ENCODE measurements at places on chromosomes 12 and 14.

DNA sequence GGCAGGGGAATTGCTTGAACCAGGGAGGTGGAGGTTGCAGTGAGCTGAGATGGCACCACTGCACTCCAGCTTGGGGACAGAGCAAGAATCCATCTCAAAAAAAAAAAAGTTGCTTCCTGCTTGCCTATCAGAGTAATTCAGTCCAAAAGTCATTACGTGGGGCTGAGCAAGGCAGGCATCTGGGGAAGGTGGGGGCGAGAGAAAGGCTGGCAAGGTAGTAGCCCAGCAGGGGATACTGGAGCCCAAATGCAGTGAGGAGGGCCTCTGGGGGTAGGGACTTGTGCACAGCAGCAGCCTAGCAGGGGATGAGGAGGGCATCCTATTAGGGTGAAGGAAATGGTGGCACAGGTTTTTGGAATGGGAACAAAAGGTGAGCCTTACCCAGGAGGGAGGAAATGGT lies 7.1 kb downstream of the ETFRF1 start:
- DNase-seq = no peak

GRCh38 chr14:39266871-39267607 lies 33.3 kb downstream of the MIA2 start:
- DNase-seq = peak; percentile 73

DNA sequence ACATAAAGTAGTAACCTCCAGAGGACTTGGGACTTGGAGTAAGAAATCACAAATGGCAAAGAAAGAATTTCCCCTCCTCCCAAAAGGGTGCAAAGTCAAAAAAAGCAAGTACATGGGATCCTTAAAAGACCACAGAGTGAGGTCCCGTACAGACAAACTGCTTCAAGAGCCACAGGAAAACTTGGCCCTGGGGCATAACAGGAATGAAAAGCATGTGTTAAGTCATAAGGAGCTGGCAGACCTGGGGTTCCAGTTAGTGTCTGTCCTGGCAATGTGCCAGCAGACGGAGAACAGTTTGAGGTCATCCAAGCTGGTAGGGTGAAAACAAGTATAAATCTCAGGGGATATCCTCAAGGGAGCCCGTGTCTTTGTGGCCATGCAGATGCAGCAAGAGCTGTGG lies 73.2 kb downstream of the HSD17B6 start:
- DNase-seq = no peak

DNA sequence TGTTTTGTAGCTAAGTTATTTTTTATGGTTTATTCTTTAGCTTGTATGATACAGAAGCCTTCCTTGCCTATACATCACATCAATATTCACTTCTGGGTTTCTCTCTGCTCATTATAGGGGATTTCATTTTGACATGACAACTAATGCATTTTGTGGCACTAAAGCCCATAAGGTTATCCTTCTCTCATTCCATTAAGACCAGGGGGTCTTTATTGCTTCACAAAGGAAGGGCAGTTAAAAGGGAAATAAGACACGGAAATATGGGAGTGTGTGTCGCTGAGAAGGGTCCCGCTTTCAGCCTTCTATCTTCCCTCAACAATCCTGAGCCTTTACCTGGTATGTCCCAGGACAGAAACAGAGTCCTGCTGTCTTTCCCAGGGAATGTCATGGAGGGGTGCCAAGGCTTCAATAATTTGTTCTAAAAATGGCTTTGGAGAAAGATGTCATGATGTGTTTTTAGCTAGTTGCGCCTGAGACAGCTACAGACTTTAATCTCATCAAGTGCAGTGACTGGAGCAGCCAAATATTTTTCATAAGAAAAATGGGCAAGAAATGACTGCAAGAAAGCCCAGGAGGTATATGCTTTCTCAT lies 1145.4 kb upstream of the TMEM132C start:
- DNase-seq = no peak

GRCh38 chr12:24738441-24738840 lies 210.5 kb downstream of the BCAT1 start:
- DNase-seq = no peak

GRCh38 chr14:68199554-68200151 lies 380.1 kb downstream of the RAD51B start:
- no peak for DNase-seq

DNA sequence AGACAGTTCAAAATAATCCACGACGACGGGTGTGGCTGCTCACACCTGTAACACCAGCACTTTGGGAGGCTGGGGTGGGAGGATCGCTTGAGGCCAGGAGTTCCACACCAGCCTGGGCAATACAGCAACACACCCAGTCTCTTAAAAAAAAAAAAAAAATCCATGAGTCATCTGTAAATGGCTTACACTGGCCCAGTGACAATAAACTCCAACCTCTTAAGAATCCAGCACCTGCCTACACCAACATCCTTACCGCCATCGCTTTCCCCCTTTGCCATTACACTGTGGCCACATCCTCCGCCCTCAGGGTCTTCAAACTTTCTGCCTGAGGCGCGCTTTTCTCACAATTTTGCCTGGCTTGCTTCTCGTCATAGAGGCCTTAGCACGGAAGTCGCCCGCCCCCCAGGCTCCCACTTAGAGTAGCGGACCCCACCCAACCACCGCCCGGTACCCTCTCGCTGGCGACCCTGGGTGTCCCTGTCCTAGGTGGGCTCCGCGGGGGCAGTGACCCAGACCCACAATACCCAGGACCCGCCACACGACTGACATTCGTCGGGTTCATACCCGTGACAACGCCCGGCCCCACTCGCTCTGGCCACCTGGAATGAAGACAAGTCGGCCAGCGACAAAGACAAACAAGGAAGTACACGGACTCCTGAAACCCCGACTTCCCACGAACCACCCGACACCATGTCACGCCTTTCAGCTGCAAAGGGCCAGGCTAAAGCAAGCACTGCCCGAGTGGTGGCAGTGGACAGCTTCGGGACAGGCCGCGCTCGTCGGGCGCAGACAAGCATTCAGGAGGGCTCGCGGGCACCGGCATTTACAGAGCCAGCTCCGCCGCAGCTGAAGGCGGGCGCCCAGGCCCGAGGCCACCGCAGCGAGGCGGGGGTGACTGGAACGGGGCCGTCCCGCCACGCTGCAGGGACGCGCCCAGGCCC lies 636 bp downstream of the GOLGA3 start:
- DNase-seq = no peak

- no peak for DNase-seq
These were observed 220.2 kb downstream of the AEBP2 start for GRCh38 chr12:19659501-19659900.

GRCh38 chr14:102565959-102566358 lies 26.5 kb upstream of the RCOR1 start:
- no peak for DNase-seq

DNA sequence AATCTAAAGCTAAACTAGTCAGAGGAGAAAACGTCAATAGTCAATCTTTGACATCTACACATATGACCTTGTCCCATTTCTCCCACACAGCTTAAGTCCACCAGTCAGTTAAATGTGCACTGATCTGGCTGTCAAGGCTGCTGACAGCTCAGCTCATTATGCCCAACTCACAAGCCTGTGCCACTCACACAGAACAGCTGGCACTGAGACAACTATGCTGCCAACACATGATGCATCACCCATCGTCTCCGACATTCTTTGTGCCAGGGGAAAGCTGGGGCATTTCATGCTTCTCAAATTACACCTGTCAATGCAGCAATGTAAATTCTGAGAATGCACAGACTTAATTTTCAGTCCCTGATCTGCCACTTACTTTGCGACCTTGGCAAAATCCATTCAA lies 25.3 kb downstream of the GNS start:
- no peak for DNase-seq

DNA sequence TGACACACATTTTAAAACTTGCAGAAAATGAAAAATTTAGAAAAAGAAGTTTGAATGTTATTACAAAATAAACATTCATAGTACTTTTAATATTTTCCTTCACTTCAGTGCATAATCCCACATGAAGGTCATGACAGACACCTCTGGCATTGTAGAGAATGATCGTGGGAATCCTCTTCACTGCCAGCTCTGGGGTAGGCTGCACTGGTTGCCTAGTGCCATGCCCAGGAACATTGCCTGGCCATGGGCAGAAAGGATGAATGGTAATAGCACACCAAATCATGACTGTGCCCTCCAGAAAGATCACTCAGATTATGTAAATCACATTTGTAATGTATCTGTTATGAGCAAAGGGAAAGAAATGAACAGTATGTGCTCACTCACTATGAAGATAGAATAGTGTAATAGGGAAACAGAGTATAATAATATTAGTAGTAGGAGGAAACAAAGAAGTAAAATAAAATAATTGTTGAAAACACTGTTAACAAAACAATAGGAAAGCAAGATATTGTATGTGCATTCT lies 161.6 kb downstream of the PLCZ1 start:
- no peak for DNase-seq

GRCh38 chr12:102962986-102963385 lies 5.5 kb downstream of the ASCL1 start:
- DNase-seq = no peak

GRCh38 chr14:77309131-77309530 lies 11.6 kb downstream of the POMT2 start:
- no peak for DNase-seq

- no peak for DNase-seq
These were observed 38.2 kb downstream of the RASSF8 start for GRCh38 chr12:25996677-25997076.

DNA sequence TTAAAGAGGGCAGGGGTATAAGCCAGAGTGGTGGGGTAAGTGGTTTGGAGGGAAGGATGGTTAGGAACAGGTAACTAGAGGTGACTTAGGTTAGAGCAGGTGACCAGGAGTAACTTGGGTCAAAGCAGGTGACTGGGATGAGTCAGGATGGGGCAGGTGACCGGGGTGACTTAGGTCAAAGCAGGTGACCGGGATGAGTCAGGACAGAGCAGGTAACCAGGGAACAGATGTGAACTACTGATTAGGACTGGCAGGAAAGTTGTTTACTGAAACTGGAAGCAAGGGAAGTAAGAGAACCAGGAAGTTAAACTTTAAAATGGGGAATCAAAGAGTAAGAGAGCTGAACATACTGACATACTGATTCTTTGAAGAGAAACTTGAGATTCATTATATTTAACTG lies 57.4 kb downstream of the FSCB start:
- DNase-seq = no peak

GRCh38 chr12:106074706-106075392 lies 63.9 kb downstream of the NUAK1 start:
- no peak for DNase-seq

GRCh38 chr12:47577206-47577989 lies 128.4 kb downstream of the RPAP3 start:
- DNase-seq = no peak

DNA sequence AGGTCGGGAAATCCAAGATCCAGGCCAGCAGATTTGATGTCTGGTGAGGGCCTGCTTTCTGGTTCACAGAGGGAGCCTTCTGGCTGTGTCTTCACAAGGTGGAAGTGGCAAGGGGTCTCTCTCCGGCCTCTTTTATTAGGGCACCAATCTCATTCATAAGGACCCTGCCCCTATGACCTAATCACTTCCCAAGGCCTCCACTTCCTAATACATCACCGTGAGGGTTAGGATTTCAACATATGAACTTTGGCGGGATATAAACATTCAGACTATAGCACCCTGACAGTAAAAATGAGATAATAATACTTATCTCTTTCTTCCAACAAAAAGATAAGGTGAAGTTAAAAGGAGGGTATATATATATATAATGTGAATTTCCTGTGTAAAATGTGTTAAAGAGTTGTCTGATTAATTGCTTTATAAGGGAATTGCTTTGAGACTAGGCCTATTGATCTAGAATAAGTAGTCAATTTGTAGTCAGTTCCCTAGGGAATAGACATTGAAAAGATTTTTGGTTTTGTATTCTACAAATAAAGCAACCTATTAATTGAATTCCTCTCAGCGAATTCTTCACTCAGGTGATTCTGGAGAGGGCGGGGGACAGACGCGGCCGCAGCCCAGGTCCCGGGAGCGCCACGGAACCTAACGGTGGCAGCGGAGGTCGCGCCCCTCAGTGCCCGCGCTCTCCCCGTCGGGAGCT lies 516 bp upstream of the LGALS3 start:
- no peak for DNase-seq

- DNase-seq = no peak
These were observed 838 bp downstream of the LRIG3 start for GRCh38 chr12:58919231-58920101.

- no peak for DNase-seq
These were observed 479.7 kb downstream of the AACS start for GRCh38 chr12:125544960-125545359.

DNA sequence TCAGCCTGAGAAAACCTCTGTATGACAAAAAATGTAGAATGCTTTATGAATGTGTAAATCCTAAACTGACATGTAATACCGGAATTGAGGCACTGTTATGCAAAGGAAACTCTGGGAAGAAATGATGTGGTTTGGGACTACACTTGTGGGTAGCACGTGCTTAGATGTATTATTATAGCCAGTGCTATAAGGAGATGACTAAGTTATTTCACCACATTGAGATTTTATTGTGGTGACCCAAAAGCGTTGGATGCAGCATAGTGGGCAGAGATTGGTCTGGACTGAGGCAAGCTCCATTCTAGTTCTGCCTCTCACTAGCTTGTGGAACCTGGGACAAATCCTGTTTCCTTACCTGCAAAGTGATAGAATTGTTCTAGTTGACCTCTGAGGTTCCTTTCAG lies 172.2 kb downstream of the SNAPC1 start:
- no peak for DNase-seq

All from activated naive CD4-positive, alpha-beta T cell treated with anti-CD3 and anti-CD28 coated beads, Interleukin-2, amount 50 U/mL, for 16 hours (primary cell).